Tibial nerve (tissue), 4 donors: ENCODE measurements at places on chromosomes 11 and 22. TPM values are rescaled to one million over a fixed set of nuclear protein-coding genes. Genes with fewer than 3 reads are reported as not detected.
A peak's percentile ranks its signal among the peaks of the same experiment; 100 is the strongest.

TENM4 gene
- total RNA-seq, result 20.5 TPM

TMEM191B gene
- total RNA-seq, result 2.4 TPM

BARX2 gene
- total RNA-seq, result not detected

SF3B2 gene
- 149 TPM for total RNA-seq

RASD2 gene
- total RNA-seq, result 0.60 TPM

SHANK3 gene
- total RNA-seq, result 29.4 TPM

- no peak for DNase-seq
- no peak overlapping the region for H3K27ac ChIP-seq
- peaks cover 44% of the 10 kb centered on the region for H3K27me3 ChIP-seq
- H3K4me1 ChIP-seq, result peaks cover 27% of the 10 kb centered on the region
- H3K36me3 ChIP-seq, result peaks cover 50% of the 10 kb centered on the region
These were observed 603 bp downstream of the CDHR5 start for GRCh38 chr11:623999-624704.

DNA sequence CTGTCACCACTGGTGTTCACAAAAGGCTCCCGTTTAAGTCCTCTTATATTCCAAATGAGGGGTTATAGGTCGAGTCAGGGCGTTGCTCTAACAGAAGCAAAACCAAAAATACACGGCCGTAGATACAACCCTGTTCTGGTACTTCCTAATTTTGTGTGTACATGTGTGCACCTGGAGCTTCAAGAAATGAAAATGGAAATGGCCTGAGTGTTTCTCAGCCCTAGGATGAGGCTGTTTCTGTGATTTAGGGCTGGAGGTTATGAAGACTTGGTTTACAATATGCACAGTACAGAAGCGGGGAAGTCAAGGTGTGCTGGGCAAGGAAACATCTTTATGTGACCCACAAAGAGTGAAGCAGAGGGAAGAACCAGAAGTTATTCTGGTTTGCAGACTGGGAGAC lies 110.4 kb upstream of the OR4B1 start:
- no peaks in the 10 kb centered on the region for H3K36me3 ChIP-seq
- H3K4me1 ChIP-seq, result peaks cover 90% of the 10 kb centered on the region
- no peak for DNase-seq
- no peak overlapping the region for H3K4me3 ChIP-seq
- no peaks in the 10 kb centered on the region for H3K27me3 ChIP-seq

DNA sequence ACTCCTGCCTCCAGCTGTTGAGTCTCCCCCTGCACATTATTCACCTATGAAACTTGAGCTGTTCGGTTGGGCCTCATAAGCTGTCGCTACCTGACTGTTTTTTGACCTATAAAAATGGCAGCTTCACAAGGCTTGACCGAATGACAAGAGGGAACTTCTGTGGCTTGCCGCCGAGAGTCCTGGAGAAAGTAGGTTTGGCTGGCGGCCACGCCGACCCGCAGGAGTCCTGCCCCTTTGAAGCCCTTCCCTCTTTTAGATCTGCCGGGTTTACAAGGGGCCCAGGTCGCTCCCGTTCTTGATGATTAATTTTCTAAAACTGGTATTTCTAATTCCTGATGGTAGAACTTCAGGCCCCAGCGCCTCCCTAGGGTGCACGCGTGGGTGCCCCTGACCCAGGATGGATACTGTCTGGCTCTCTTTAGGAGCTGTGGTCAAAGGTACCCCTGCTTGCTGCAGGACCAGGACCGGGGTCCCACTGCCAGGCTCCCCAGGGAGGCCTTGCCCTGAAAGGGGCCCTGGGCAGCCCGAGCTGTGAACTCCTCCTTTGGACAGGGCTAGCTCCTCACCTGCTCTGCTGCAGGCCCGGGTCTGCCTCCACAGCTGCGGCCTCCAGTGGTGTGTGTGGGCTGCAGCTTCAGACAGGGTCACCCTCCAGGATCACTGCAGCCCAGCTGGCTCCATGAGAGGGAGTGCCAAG lies 171.8 kb downstream of the CTTN start:
- H3K36me3 ChIP-seq, result no peaks in the 10 kb centered on the region
- no peak overlapping the region for H3K27ac ChIP-seq
- H3K4me1 ChIP-seq, result peaks cover 19% of the 10 kb centered on the region
- H3K27me3 ChIP-seq, result no peaks in the 10 kb centered on the region
- no peak for DNase-seq

GRCh38 chr11:8247312-8247711 lies 16.4 kb downstream of the LMO1 start:
- H3K4me1 ChIP-seq, result no peaks in the 10 kb centered on the region
- no peaks in the 10 kb centered on the region for H3K27me3 ChIP-seq
- H3K36me3 ChIP-seq, result no peaks in the 10 kb centered on the region
- H3K27ac ChIP-seq, result no peak overlapping the region
- DNase-seq, result no peak

DNA sequence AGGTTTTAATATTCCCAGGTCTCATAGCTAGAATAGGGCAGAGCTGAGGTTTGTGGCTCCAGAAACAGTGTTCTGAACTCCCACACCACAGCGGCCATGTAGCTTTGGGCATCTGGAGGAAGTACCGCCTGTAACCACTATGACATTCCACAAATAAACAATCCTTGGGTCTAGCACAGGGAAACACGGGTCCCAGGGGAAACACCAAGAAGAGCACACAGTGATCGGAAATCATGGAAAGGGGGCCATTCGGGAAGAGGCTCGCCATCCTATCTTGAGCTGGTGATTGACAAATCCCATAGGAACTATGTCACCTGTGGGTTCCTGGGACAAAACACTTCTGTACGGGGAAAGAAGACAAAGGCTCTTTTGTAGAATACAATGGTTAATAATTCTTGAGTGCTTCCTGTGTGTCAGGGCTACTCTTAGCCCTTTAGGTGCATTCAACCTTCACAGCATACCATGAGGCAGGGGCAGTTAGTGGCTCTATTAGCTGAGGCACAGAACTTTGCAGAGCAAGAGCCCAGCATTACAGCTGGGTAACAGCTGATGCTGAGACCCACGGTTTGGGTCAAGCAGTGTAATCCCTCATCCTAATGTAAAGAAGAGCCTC lies 514.2 kb downstream of the NTM start:
- no peak overlapping the region for H3K4me3 ChIP-seq
- H3K27me3 ChIP-seq, result no peaks in the 10 kb centered on the region
- no peaks in the 10 kb centered on the region for H3K36me3 ChIP-seq

DNA sequence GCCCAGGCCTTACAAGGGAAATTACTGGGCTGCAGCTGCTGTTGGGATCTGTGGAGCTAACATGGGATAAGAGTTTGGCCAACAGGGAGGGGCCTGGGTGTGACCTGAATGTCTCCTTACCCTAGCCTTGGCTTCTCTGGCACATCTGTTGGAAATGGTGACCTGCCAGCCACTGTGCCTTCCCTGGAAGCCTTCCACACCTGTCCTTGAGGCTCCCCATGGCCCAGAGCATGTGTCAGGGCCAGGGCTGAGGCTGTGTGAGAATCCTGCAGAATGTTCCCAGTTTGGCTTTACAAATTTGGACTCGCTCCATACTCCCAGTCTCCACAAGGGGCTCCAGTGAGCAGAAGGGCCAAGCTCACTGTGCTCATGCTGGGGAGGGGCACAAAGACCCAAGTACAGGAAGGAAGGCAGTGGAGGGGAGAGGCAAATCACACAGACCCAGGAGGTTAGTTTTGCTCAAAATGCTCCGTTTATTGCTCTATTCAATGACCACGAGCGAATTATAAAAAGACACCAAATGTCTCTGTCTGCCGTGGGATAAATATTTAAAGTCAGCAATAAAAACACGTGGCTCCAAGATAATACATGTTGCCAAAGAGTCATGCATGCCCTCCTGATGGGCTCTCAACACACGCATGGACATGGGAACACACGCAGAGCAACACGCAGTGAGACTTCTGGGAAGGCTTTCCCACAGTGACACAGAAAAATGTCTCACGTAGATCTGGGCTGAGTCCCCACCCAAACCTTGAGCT lies 1.7 kb upstream of the IGSF22 start:
- DNase-seq, result no peak
- H3K4me1 ChIP-seq, result no peaks in the 10 kb centered on the region
- no peaks in the 10 kb centered on the region for H3K36me3 ChIP-seq
- no peaks in the 10 kb centered on the region for H3K27me3 ChIP-seq
- H3K4me3 ChIP-seq, result no peak overlapping the region

DNA sequence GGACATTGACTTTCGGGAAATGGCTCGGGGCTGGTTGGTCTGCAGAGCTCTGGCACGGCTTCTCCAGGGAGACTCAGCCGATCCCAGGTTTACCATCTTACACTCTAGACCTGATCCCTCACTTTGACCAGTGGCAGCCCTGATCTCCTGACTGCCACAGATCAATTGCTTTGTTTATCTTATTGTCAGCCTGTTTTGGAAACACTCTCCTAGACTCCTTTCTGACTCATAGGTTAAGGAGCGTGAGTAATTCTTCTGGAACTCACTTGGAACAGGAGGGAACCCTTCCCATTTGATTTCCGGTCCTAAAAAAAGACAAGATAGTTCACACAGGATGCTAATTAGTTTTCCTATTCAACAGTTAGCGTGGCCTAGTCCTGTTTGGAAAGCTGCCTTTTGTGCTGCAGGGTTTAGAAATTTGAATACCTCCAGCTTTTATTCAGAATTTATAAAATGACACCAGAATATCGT lies 16.0 kb upstream of the BMAL1 start:
- peaks cover 45% of the 10 kb centered on the region for H3K4me1 ChIP-seq
- no peak overlapping the region for H3K4me3 ChIP-seq
- H3K27ac ChIP-seq, result peak overlapping the region; percentile 90
- H3K27me3 ChIP-seq, result no peaks in the 10 kb centered on the region
- peak; percentile 25 for DNase-seq
- H3K36me3 ChIP-seq, result no peaks in the 10 kb centered on the region

DNA sequence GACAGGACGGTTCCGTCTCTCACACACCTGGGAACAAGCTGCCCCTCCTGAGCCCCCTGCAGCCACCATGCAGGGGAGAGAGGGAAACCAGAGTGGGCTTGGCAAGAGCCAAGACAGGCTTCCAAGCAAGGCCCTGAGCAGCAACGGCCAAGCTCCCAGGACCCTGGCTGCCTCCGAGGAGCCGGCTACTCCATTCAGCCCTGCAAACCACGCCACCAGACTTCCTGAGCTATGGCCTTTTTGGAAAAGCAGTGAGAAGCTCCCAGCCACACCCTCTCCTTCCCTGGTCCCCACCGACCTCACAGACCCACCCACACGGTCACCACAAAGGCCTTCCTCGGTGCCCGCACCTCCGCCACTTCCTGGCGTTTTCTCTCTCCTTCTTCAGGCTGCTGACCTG lies 479.0 kb downstream of the BRD1 start:
- H3K4me1 ChIP-seq, result no peaks in the 10 kb centered on the region
- DNase-seq, result no peak
- no peak overlapping the region for H3K27ac ChIP-seq
- H3K36me3 ChIP-seq, result no peaks in the 10 kb centered on the region
- no peak overlapping the region for H3K4me3 ChIP-seq
- H3K27me3 ChIP-seq, result no peaks in the 10 kb centered on the region

DNA sequence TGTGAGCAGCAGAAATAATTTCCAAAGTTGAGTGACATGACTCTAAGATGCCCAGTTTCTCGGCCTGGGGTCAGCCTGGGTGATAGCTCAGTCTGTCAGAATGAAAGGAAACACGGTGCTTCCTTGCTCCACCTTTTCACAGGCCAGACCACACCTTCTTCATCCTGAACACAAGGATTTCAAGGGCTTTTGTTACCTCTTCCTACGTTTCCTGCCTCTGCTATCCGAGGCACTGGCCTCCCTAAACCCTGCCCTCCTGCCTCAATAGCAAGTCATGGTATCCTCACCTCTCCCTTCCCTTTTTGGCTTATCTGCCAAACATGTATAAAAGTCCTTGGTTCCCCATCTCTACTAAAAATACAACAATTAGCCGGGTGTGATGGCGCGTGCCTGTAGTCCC lies 1.7 kb upstream of the OR51E1 start:
- H3K27ac ChIP-seq, result no peak overlapping the region
- no peak overlapping the region for H3K4me3 ChIP-seq
- DNase-seq, result no peak
- H3K36me3 ChIP-seq, result no peaks in the 10 kb centered on the region

DNA sequence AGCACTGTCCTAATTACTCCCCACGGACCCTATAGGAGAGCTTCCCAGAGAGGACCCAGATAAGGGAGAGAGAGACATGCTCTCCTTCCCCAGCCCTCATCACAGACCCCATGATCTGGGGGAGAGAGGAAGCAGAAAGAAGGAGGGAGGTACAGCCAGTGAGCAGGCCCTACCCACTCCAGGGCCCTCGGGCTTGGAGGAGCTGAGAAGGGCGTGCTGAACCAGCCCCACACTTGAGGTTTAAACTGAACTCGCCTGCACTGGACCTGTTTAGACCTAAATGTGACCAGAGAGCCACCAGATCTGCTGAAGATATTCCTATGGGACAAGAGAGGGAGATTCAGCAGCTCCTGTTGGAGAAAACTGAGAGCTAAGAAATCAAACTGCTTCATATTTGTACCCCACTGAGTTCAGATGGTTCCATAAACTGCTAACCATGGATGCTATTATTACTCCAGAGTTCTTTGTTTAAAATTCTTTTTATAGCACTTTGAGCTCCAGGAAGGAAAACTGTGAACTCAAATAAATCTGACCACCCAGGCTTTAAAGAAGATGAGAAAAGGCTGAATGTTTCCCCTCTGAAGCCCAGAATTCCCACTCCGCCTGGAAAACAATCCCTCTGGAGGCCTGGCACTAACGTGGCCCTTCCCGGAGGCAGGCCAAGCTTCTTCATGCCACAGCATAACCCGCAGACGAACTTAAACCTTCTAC lies 67.2 kb downstream of the EFCAB6 start:
- no peak for DNase-seq
- no peaks in the 10 kb centered on the region for H3K4me1 ChIP-seq
- no peak overlapping the region for H3K4me3 ChIP-seq
- H3K36me3 ChIP-seq, result no peaks in the 10 kb centered on the region
- H3K27me3 ChIP-seq, result no peaks in the 10 kb centered on the region

DNA sequence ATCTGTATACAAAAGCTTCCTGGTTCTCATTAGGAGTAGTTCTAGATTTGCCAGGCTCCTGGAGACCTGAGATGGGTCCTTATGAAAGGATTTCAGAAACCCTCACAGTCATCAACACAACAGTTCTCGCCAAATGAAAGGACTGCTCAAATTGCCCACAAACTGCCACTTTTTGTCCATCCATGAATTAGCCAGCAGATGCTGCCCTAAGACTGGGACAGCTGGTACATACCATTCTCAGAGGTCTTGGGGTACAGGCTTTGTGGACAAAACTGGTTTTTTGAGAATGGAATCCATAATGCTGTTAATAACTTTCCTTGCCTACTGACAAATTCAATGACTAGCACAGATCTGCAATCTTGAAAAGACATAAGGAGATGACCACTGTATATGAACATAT lies 23.4 kb upstream of the BDNF start:
- no peak overlapping the region for H3K4me3 ChIP-seq
- peaks cover 68% of the 10 kb centered on the region for H3K27me3 ChIP-seq
- H3K4me1 ChIP-seq, result peaks cover 35% of the 10 kb centered on the region
- DNase-seq, result no peak
- no peak overlapping the region for H3K27ac ChIP-seq
